ENCODE measurements at places on chromosomes 5 and 9.

DNA sequence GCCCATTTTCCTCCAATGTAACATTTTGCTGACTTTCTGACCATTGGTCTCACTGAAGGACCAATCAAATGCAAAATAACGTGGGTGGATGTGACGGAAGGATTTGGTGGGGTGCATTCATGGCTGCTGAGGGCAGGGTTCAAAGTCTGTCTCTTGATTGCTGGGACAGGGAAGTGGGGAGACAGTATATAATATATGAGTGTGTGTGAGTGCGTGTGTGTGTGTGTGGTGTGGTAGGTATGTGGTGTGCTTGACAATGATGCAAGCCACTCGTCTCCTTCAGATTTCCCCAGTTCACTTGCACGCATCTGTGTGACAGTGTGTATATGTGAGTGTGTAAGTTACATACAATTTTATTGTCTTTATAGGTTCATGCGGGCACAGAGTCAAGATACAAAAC lies 477.3 kb downstream of the DIRAS2 start:
- DNase-seq, result no peak

DNA sequence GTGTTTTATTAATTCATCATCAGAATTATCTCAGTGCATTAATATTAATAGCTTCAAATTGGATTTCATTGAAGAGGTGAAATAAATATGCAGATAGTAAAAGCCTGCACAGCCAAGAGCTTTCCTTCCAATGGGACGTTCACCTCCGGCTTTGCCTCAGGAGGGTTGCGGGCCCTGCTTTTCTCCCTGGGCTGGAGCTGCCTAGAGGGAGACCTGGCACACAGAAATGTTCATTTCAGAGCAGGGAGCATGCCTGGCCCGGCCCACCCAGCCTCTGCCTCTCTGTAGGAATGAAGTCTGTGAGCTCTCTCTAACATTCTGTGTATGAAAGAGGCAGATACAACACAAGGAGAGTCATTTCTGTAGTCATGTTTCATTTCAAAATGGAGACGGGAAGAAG lies 100.4 kb upstream of the IRX2 start:
- no peak for DNase-seq

DNA sequence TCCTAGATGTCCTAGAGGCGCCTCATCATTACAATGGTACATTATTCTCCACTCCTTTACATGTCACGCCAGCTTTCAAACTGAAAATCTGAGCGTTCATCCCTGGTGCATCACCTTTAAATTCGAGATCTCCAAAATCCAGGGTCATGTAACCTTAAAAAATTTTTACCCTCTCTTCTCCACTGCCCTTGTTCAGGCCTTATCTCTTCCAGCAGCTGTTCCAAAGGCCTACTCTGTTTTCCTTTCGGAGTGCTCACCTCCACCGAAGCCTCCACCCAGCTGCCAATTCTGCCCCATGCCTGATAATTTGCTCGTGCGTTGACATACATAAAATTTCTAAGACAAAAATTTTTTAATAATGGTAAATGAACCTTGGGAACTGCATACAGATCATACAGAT lies 950 bp upstream of the MSH3 start:
- no peak for DNase-seq

GRCh38 chr5:61800450-61800849 lies 468.4 kb downstream of the ZSWIM6 start:
- no peak for DNase-seq

GRCh38 chr9:20997503-20998076 lies 33.9 kb downstream of the HACD4 start:
- DNase-seq, result no peak

DNA sequence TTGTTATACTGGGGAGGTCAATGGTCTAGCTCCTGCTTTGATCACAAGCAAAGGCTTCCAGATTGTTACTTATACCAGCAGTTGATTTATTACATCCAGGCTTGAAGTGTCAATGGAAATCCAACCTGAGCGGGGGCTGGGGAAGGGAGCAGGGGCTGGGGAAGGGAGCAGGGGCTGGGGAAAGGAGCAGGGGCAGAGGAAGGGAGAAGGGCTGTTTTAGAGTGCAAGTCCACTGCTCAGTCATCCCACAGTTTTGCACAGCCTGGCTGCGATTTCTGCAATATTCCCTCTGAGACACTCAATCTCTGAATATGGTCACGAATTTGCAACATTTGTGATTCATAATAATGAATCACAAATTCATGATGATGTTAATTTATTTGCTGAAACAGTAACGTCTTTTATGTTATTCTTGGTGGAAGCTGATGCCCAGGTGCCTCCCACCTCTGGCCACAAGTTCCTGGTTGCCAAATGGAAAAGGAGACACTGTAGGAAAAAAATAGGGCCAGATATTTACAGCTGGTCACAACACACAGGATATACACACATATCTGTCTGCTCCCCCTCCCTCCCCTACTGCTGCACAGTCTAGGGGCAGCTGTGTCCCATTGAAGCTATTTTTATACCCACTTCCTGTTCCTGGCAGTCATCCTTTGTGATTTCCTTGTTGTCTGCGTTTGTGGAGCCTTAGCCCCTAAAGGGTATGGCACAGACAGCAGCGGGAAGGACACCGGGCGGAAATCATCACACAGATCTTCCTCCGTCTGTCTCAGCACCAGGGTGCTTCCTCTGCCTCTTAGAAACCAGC lies 325.1 kb downstream of the GADD45G start:
- peak; percentile 11 for DNase-seq

DNA sequence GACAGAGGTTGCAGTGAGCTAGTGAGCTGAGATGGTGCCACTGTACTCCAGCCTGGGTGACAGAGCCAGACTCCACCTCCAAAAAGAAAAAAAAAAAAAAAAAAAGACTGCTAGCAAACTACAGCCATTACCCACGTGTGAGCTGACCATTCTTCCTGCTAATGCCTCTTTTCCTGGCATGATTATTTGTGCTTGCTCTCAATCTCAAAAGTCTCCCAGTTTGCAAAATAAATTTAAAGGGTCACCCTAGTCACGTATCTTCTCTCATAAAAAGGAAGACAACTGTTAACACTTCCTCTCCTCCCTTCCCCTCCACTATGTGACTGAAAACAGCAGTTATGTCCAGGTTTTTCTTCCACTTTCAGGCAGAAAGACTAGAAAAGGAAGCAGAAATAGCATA lies 37.2 kb downstream of the TRIM36 start:
- no peak for DNase-seq

DNA sequence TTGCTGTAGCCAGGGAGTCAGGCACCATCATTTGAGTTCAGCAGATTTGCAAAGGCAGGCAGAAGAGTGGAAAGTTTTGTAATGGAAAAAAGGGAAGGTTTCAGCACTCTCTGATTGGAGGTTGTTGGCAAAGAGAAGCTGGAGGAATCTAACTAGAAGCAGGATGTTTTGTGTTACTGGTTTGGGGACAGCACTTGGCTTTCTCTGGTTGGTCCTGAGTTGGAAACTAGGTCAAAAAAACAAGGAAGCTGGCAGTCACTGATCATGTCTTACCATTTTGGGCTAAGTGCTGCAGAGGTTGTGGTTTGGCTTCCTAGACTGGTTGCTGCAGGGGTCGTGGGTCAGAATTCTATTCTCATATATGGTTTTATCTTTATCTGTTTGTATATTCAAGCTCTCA lies 189.8 kb downstream of the DRD1 start:
- no peak for DNase-seq

DNA sequence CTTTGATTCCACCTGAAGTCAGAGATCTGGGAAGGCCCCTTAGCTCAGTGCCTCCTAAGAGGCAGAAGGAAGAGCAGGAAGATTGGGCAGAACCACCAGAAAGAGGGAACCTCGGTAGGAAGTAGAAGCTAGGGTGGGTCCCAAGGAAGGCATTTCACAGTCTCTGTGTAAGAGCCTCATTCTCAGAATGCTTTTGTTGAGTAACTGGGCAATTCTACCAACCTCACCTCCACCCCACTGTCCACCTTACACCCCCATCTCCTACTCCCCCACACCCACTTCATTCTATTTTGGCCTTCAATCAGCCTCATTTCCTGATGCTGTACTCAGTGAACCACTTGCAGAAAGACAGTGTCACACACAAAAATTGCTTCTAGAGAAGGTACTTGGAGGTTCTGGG lies 3.5 kb downstream of the HBEGF start:
- DNase-seq, result no peak

Data from HFF-Myc (cell line).